ENCODE measurements at places on chromosomes 4 and X.

DNA sequence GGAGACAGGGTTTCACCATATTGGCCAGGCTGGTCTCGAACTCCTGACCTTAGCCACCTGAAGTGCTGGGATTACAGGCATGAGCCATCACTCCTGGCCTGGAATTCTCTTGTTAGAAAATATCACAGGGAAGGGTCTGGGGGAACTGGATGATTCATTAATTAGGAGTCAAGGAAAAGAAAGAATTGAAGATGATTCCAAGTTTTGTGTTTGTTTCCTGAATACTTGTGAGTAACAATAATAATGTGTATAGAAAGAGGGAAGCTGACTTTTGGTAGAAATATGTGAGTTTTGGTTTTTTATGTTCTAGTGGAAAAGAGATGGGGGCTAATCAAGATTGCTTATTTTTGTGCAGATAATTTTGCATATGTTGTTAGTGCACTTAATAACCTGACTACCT, 77.3 kb upstream of the CLNK start:
- DNase-seq = no peak

GRCh38 chrX:100381619-100382018, 28.5 kb downstream of the PCDH19 start:
- DNase-seq = no peak

GRCh38 chr4:41257257-41257901, 651 bp downstream of the UCHL1 start:
- DNase-seq = peak; percentile 69

DNA sequence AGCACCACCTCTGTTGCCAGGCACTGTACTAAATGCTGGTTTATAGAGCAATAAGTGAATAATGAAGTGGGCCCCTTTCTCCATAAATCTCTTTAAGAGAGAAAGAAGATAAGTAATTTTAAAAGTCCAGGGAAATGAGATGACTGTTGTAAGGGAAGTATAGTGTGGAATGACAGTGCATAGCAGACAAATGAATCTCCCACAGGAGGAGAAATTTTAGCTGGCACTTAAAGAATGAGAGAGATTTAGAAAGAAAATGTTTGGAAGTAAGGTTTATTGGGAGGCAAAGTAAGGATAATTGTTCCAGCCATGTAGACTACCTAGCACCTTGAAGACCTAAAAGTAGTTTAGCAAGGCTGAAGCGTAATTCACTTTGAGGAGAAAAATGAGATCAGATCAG, 1081.1 kb upstream of the PABPC4L start:
- DNase-seq = no peak

DNA sequence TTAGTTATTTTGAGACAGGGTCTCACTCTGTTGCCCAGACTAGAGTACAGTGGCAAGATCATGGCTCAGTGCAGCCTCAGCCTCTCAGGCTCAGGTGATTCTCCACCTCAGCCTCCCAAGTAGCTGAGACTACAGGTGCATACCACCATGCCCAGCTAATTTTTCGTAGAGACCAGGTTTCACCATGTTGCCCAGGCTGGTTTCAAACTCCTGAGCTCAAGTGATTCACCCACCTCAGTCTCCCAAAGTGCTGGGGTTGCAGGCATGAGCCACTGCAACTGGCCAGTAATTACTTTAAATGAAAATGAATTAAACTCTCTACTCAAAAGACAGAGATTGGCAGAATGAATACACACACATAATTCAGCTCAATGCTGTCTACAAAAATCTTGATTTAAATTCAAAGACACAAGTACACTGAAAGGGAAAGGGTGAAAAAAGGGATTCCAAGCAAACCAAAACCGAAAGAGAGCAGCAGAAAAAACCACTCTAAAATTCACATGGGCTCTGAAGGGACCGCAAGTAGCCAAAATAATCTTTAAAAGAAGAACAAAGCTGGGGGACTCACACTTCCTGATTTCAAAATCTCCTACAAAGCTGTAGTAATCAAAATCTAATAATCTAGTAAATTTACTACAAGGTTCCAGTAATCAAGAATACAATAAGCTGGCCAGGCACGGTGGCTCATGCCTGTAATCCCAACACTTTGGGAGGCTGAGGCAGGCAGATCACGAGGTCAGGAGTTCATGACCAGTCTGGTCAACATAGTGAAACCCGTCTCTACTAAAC, 11.8 kb upstream of the SPON2 start:
- peak; percentile 55 for DNase-seq

- DNase-seq = no peak
Observed at GRCh38 chrX:110046971-110047370, 44.1 kb downstream of the TMEM164 start.

GRCh38 chr4:68451246-68452211, 4.3 kb downstream of the TMPRSS11E start:
- DNase-seq = no peak

GRCh38 chrX:68646421-68646820, 1.0 kb upstream of the STARD8 start:
- no peak for DNase-seq

DNA sequence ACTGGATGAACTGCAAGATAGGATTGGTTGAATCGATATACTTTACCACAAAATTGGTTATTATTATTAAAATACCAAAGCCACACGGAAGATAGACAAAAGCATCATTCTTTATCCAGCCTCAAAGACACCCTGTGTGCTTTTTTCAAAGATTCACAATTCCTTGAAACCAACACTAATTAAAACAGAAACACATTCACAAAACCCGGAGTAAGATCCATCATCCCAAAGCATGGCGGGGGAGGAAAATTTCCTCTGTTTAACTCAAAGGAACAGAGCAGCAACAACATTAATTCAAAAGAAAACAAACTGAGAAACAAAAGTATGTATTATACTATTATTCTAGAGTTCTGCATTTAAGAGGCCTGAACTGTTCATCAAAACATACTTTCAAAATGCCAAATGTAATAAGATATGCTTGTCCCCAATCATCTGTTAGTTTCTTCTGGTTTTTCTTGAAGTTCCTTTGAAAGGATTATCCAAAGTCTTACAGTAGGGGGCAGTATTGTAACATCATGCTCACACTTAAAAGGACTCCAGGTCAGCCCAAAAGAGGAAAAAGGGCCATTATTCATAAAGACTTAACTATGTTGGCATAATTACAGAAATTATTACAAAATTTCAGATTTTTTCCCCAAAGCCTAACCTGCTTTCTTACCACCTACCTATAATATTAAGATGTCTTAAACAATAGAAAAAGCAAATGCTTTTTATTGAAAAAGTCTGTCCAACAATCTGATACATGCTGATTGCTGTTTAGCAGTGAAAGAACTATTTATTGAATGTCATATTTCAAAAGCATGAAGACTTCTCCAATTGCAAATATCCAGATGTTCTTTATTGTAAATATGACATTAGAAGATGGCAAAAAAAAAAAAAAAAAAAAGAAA, 168.7 kb downstream of the SCFD2 start:
- peak; percentile 90 for DNase-seq

DNA sequence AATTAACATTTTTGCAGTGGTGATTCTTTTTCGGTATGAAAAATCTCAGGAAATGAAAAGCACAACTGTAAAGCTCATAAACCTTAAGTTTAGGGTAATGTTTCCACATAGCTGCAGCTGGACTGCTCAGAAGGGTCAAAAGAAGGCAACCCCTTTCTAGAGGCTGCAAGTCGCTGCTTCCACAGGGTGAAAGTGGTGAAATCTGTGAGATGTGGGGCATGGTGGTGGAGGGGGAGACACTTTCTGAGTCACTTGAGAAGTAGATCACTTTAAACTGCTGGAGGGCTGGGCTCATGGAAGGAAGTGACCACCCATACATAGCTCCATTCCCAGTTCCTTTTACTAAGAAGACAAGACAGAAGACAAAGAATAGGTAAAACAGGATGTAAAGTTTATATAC, 8.7 kb downstream of the SFRP2 start:
- DNase-seq = no peak

GRCh38 chr4:174036576-174036975, 246.9 kb downstream of the FBXO8 start:
- peak; percentile 79 for DNase-seq

DNA sequence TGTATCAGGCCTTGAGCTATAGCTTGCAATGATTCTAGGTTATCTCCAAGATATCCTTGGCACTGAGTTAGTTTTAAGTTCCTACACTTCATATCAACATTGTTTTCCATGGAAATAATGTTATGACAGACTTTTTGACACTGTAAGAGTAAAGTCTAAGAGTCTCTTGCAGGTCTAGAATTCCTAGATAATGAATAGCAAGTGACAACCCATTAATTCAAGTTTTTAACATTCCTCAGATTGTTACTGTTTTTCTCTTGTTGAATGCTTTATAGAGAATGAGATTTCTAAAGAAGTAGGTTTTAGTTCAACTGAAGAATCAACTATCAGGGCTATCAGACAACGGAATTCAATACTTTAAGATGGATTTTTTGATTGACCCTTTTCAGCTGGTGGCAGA, 276.1 kb downstream of the PPP3CA start:
- DNase-seq = no peak

DNA sequence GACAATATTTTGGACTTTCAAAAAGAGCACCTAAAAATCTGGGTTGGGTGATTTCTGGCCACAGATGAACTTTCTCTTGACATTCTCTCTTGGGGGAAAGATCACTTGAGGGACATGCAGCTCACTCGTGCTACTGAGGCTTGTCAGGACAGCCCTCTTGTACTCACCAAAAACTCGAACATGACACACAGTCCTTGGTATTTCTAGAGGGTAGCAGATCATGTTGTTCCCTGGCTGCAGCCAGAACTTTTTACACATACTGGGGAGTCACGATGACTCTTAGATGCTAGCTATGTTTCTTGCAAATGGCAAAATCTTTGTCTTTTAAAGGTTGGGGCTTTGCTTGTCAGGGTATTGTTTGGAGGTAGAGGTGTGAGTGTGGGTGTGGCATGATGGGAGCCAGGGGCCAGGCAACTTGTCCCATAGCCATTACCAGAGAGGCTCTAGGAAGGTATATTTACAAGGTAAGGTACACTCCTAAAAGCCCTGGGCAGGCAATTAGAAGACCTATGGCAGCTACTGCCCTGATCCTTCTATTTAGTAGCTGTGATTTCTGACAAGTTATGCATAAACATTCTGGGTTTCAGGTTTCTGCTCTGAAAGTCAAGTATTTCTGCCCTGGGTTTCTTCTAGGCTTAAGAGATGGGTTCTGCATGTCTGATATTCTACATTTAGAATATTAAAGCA, 241.7 kb upstream of the TLL1 start:
- DNase-seq = no peak

DNA sequence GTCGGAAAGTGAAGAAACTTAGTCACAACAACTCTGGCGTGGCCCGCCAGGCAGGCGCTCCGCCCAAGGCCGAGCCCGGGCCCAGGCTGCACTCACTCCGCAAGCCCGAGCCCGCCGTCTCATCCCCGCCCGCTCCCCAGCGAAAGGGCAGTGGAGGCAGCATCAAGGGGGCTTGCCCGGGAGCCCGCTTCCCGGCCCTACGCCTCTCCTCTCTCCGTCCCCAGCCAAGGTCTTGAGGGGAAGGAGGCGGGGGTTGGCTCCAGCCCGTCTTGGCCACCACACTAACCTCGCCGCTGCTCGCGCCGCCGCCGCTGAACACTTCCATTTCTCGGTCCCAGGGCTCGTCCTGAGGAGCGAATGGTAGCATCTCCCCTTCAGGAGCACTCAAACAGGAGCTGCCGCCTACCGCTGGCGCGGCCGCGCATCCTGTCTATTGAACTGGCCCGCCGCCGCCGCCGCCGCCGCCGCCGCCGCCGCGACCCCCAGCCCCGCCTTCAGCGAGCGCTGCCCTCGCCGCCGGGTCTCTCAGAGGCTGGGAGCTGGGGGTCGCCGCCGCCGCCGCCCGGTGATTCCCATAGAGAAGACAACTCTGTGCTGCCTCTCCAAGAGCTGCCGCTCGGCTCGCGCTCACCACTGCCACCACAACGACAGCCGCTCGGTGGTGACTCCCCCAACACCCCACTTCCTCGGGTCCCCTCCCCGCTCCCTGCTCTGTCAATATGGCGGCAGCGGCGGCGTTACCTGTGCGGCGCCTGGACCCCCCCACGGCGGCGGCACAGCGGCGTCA, at the start of gene RPS6KA6:
RPS6KA6 (minus strand) TSS at position 667 of the 787 bp plus-strand sequence; CDS start at position 367, 300 bp downstream.
- DNase-seq = no peak

DNA sequence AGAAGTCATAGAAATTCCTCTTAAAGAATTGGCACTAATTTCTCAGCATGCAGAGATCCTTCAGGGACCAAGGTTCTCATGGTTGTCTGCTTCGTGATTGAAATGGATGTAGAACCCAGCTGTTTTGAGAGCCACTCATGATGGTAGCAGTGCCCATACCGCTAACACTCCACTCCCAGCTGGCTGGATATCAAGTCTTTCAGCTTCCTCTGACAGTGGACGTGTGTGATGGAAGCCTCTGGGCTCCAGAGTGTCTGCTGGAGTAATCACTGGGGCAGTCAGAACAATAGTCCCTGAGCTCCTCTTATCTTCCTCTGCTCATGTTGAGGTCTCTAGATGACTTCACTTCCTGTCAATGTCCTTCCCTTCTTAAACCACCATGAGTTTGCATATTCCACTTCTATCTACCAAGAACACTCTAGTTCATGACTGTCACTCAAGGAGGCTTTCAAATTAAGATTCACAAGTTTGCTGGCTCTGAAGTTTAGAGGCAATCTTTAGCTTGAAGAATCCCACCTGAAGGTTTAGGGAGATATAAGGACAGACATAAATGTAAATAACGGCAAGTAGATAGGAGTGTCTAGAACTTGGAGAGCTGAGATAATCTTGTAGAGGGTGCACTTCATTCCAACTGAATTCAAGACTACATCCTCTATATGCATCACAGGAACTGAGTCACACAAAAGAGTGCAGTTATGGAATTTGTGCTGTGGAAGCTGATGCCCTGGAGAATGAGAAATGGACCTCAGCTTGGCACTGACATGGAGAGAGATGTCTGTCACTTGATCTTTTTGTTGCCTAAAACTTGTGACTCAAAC, 64.5 kb upstream of the WDR1 start:
- DNase-seq = peak; percentile 99

- DNase-seq = peak; percentile 39
Observed at GRCh38 chr4:137861682-137862081, 329.4 kb upstream of the PCDH18 start.

- no peak for DNase-seq
Observed at GRCh38 chrX:17442898-17443297, 67.9 kb downstream of the NHS start.

GRCh38 chrX:129689796-129690195, 35.0 kb upstream of the APLN start:
- DNase-seq = no peak
